Neural crest cell (in vitro differentiated cells): ENCODE measurements at places on chromosomes 12 and 14. TPM values are rescaled to one million over a fixed set of nuclear protein-coding genes. Genes with fewer than 3 reads are reported as not detected.

- DNase-seq: no peak
Measured at GRCh38 chr14:88069677-88070076, 64.7 kb downstream of the GPR65 start.

The NAV3 gene
- 4.7 and 5.0 TPM in 2 replicates for total RNA-seq

DNA sequence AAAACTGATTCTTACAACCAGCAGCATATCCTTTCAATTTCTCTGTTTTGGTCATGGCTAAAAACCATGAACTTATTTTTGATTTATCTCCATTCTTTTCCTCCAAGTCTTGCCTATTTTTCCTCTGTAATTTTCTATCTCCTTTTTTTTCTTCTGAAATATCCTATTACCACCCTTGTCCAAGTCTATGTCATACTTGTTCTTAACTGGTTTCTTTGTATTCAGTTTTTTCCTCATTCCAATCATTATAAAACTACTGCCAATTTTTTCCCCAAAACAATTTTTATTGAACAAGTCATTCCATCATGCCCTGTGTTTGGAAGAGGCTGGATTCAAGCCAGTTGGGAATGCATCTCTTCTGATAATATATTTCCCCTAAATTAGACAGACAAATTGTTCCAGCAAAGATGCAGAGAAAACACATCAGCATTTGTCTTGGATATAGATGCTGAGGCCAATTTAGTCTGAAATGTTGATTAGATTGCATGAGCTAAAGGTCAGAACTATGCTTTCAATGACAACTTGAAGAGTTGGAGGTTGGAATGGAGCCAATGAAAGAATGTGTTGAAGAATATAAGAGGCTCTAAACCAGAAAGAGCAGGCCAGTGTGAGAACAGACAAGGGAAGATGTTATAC lies 30.7 kb downstream of the OTOGL start:
- DNase-seq: no peak

The PARPBP gene
- 30.6 and 31.9 TPM in 2 replicates for total RNA-seq

The KLHL28 gene
- 13.7 and 15.8 TPM in 2 replicates for total RNA-seq

DNA sequence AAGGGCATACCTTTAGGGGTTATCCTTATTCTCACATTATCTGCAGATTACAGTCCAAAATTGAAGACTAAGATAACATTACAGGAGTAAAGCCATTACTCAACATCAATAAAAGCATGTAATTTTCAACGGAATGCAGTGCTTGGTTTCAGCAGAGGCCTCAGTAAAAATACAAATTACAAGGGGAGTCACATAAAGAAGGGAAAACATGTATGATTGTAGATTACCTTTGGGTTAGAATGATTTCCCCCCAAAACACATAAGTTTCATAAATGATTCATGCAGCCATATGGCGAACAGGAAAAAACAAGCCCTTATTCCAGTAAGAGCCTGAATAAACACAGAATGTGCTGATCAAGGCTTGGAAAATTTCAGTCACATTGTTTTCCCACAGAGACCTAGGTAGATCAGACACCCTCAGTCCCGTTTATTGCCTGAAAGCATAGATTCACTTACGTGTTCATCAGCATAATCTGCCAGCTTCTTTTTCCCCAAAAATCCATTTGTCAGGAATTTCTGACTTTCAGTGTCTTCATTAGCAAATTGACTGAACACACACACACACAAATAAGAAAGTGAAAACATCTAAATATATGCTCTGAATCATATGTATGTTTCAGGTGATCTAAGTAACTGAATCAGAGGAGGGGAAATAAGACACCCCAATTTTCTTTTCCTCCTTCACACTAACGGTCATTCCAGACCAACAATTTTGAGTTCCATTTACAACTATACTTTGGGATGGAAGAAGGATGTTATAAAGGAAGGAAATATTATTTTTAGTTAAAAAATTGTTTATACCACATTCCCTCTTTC lies 37.5 kb downstream of the SLC38A4 start:
- DNase-seq: no peak

DNA sequence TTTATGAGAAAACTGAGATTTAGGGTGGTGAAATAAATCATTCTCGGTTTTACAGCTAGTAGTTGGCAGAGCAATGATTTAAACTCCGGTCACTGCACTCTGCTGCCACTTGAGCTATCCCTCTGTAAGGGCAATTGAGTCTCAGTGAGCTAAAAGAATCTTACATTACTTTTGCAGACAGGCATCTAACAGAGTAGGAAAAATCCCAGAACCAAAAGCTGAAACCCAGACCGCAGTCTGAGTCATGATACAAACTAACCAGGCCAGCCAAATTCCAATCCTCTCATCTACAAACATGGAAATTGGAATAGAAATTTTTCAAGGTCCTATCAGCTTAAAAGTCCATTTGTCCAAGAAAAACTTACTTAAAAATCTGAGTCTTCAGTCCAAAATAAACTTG lies 73.7 kb downstream of the ANKS1B start:
- no peak for DNase-seq

GRCh38 chr12:41008472-41008871 lies 179.6 kb upstream of the PDZRN4 start:
- DNase-seq: no peak

GRCh38 chr12:68631227-68631626 lies 20.5 kb downstream of the RAP1B start:
- no peak for DNase-seq

The VASH1 gene
- 68.1 and 72.0 TPM in 2 replicates for total RNA-seq
